Esophagus squamous epithelium (tissue), 5 donors: ENCODE measurements at places on chromosomes 3 and 15.

- DNase-seq: no peak
These were observed 12.3 kb downstream of the TCF12 start for GRCh38 chr15:56930669-56931313.

- no peak for DNase-seq
These were observed 162.5 kb downstream of the CADPS start for GRCh38 chr3:62712746-62713145.

- no peak for DNase-seq
These were observed 97.6 kb downstream of the FOXP1 start for GRCh38 chr3:71485896-71486295.

- DNase-seq: no peak
These were observed 64.3 kb downstream of the OSTN start for GRCh38 chr3:191263365-191263764.

DNA sequence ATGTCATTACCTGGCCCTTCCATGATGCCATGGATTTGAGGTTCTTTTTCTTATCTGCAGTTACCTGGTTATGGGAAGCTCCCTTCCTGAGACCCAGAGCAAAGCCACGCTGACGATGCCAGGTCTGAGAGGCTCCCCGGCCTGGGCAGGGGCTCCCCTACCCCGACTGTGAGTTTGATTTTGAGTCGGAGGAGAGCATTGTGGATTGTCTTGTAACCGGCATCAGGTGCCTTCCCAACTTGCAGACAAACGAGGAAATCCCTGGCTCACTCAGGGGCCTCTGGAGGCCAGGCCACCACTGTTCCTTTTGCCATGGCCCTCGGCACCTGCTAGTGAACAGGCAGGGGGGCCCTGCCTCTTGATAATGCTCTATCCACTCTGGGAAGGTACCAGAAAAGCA, 151.4 kb downstream of the ATP10A start:
- DNase-seq: no peak

- DNase-seq: no peak
These were observed 93.8 kb upstream of the ICE2 start for GRCh38 chr15:60572541-60573421.

GRCh38 chr3:45950686-45951600, 7.7 kb downstream of the CXCR6 start:
- DNase-seq: no peak

DNA sequence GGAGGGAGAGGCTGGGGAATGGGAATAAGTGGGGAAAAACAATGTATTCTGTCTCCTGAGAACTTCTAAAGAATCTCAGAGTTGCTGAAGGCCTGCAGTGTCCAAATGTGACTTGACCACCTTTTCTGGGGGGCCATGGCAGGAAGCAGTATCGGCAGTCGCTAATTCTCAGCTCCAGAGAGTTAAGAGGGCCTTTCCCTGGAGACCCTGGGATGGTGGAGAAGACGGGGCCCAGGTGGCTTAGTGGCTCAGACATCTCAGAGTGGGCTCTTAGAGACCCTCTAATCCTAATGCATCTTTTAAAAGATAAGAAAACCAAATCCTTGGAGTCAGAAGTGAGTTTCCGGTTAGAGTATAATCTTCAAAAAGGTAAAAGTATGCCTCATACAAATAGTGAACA, 15.1 kb downstream of the RTP4 start:
- no peak for DNase-seq

DNA sequence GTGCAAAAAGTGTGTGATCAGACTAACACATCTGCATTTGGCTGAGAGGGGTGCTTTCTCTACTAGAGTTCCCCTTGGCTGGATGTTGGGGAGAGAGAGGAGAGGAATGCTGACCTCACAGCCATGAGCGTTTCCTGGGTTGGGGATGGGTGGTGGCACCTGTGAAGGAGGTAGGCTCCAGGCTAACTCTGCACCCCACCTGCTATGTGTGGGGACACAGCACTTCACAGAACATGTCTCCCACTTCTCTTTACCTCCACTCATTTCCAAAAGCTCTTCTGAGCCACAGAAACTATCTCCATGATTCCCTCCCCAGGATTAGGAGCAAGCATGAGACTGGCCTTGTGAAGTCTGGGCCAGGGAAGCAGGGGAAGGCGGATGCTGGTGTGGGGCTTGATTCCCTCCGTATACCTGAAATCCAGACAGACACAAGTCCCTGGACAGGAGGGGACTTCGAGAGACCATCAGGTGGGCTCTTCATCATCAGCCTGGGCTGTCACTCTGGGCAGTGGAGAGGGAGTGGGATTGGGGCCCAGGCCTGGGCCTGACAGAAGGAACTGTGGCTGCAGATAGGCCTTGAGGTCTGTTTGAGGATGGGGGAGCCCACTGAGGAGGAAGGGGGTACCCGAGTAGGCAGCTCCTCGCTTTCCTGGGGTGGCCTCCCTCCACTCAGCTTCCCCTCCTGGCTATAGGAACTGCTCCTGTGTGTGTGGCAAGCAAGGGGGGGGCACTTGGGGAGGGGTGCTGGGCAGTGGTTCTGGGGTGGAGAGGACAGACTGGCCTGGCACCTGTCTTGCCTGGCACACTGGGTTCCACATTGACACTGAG, 40.7 kb downstream of the FEM1B start:
- DNase-seq: no peak

DNA sequence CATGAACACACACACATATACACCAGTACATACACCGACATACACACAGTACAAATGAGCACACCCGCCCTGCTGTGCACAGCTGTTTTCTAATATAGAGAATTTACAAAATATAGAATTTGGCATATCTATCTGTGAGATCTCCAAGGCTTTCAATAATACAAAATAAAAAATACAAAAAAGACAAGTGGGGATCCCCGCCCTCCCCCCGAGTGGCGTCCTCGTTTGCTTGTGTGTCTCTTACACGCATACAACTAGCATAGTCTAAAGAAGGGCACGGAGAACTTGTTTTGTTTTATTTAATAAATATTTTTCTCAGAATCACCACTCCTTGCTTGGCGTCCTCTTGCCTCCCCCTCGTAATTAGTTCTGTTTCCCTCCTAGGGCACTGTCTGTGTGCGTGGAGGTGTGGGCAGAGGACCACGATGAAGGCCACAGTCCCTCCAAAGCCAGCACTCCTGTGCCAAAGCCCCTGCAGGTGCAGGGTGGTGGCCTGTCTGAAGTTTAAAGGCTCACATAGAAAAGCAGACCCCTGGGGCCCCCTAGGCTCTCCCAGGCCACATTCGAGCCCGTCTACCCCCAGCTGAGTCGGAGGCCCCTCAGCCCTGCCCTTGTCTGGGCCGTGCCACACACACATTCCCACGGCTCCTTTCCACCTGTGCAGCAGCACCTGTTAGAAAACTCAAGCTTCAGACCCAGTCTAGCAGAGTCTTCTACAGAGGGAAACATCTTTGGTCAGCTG, 82.1 kb downstream of the SEC22A start:
- DNase-seq: no peak

- no peak for DNase-seq
These were observed 522 bp downstream of the MED12L start for GRCh38 chr3:151085889-151086483.
